ENCODE measurements at places on chromosomes 4 and X.

DNA sequence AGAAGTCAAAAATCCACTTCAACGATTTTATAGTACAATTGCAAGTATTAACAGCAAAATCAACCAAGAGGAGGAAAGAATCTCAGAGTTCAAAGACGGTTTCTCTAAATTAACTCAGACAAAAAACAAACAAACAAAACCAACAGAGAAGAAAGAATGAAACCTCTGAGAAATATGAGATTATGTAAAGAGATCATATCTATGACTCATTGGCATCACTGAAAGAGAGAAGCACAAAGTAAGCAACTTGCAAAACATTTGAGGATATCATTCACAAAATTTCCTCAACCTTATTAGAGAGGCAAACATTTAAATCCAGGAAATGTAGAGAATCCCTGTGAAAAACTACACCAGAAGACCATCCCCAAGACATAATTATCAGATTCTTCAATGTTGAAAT lies 370.4 kb downstream of the INPP4B start:
- no peak for DNase-seq

- no peak for DNase-seq
Measured at GRCh38 chr4:100170986-100171385, 19.3 kb downstream of the DDIT4L start.

DNA sequence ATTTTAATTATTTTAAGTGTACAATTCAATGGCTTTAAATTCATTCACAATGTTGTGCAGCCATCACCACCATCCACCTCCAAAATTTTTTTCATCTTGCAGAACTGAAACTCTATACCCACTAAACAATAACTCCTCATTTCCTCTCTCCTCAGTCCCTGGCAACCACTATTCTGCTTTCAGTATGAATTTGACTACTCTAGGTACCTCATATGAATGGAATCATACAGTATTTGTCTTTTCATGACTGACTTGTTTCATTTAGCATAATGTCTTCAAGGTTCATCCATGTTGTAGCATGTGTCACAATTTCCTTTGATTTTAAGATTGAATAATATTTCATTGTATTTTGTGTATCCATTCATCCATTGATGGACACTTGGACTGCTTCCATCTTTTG lies 46.9 kb downstream of the KIF4A start:
- DNase-seq: no peak

- DNase-seq: no peak
Measured at GRCh38 chr4:70948665-70949260, 44.7 kb upstream of the DCK start.

DNA sequence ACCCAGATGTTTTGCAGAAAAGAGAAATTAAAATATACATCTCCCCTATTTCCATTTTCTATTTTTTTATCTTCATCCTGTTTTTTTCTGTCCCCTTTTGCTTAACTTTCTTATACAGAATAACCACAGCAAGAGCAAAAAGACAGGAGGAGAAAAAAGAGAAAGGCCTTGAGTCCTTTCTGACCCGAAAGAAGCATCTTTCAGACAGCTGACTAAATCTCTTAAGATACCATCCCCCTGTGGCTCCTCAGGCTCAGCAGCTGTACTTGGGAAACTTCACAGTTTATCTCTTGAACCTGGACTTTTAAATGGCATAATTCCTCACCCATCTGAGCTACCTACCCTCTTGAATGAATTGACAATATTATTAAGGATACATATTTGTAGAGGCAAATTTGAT lies 100.2 kb downstream of the FIP1L1 start:
- DNase-seq: no peak

GRCh38 chrX:14508025-14508690 lies 21.2 kb upstream of the GLRA2 start:
- no peak for DNase-seq

DNA sequence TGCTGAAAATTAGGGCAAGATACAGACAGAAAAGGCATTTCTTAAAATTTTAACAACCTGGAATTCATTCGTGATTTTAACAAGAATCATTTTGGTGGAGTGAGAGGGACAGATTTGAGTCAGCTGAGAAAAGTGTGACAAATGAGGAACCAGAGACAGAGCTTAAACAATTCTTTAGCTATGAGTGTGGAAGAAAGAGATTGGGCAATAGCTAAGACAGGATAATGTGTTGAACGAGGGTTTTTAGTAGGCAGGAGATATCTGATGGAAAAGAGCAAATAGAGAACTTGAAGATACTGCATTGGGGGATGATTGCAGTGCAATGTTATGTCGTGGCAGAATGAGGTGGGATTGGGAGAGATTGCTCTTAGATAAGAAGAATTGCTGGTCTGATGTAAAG lies 164.2 kb upstream of the SPRY1 start:
- no peak for DNase-seq

- DNase-seq: no peak
Measured at GRCh38 chr4:117941611-117942010, 92.7 kb upstream of the NDST3 start.

DNA sequence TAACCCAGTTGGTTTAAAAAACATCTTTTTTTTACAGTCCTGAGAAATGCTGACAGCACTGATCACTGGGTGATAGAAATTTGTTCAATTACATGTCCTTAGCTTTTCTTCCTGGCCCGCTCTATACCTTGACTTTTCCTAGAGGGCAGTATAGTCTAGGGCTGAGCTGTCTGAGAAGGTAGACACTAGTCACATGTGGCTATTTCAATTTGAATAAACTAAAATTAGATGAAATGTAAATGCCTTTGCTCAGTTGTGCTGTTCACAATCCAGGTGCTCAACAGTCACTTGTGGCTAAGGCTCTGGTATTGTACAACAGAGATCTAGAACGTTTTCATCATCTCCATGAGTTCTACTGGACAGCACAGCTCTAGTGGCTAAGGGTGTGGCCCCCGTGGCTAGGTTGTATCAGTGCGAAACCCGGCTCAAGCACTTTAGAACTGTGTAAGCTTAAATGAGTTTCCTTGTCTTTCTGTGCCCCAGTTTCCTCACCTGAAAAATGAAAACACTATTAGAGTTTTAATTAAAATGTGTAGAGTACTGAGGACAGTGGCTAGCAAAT lies 111.6 kb upstream of the WDR17 start:
- no peak for DNase-seq

DNA sequence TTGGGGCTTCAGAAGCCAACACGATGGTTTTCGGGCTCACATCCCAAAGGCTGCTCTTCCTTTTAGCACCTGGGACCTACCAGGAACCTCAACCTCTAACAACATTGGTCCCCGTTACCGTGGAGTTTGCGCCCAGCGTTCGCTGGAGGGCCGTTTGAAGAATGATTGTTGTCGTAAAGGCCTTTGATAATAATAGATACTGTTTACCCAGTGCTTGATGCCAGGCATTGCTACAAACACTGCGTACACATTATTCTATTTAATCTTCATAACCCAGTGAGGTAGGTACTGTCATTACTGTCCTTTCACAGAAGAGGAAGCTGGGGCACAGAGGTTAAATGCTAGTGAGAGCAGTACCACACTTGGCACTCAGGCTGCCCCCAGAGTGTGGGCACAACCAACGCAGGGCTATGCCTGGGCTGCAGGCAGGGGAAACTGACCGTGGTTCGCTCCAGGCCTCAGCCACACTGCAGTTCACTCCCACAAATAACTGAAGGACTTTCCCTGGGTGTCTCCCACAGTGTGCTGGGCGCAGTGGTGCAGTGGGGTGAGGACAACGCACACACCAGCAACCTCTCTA lies 1.0 kb upstream of the ACSL1 start:
- DNase-seq: no peak

DNA sequence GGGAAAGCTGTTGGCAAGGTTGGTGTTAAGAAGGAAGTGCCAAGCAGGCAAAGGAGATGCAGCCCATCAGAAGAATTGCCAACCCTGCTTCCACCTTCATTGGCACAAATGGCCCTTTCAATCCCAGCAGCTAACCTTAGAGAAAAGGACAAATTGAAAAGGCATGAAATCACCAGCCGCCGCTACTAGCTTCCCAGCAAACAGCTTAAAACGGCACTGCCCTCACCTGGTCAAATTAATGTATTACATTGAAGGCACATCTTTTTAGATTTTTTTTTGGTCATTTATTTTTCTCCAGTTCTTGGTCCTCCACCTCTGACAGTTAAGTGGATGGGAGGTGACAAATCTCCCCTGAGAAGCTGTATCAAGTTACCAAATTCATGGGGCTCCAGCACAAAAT lies 51.0 kb upstream of the NHSL2 start:
- DNase-seq: peak; percentile 0

- DNase-seq: no peak
Measured at GRCh38 chr4:174996079-174996478, 77.9 kb downstream of the ADAM29 start.

DNA sequence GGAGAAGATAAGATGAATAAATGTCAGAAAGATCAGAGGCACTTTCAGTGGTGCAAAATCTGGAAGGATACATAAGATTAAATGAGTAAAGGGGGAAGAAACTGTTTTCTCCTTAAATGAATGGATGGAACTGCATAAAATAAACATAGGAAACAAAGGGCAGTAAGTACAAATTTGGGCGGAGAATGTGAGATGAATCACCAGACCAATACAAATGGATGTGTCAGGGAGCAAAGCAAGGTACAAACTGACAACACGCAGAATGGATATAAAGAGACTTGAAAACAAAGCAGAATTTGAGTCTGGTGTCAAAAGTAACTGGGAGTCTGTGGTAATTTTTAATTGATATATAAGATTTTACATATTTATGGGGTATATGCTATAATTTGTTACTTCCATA lies 175.3 kb upstream of the PCDH18 start:
- DNase-seq: no peak

DNA sequence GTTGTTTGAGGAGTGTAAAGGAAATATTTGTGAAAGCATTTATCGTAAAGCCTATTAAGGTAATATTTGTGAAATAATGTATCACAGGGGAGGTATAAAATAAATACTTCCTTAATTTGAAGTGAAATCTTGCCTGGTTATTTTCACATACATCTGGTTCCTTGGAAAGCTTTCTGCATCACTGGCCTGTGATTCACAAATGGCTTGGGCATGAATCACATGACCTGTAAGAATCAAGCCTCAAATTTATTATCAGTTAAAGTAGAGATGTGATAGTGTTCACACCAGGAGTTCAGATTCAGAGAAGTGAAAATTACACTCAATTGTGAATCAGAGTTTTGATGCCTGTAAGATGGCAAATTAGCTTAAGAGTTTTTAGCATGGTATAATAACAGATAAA lies 1911.4 kb downstream of the STIM2 start:
- DNase-seq: no peak

DNA sequence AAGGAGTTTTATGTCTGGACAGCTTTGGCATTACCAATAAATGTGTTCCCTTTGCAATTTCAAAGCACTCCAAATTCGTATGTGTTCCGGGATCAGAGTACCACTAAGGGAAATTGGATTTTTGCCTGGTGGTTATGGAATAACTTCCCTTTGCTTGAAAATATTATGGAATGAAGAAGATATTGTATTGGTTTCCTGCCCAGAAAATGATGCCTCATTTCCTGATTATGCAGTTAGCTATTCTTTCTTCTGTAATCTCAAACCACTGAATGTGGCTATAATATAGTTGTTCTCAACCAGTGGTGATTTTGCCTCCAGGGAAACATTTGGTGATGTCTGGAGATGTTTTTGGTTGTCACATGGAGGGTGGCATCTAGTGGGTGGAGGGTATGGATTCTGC lies 142.9 kb downstream of the PCDH7 start:
- no peak for DNase-seq

GRCh38 chrX:11913001-11913400 lies 155.0 kb downstream of the MSL3 start:
- DNase-seq: no peak

GRCh38 chrX:133857640-133858269 lies 127.6 kb downstream of the GPC3 start:
- DNase-seq: no peak

DNA sequence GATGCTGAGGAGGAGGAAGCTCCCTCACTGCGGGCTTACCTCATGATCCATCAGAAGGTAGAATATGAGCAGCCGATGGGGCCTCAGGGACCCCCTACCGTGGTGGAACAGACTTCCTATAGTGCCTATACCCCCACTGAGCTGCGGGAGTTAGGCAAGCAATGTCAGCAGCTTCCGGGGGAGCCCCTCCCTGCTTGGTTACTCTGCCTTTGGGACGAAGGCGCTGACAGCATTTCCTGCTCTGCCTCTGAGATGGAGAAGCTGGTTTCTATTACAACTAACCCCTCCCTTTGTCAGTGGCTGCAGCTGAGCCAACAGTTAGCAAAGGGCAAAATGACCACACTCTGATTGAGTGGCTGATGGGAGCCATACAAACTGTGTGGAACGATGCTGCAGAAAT lies 430.7 kb downstream of the IDS start:
- no peak for DNase-seq

GRCh38 chr4:111880116-111880515 lies 265.1 kb upstream of the FAM241A start:
- no peak for DNase-seq

- no peak for DNase-seq
Measured at GRCh38 chr4:21952549-21952948, 4.0 kb upstream of the KCNIP4 start.

DNA sequence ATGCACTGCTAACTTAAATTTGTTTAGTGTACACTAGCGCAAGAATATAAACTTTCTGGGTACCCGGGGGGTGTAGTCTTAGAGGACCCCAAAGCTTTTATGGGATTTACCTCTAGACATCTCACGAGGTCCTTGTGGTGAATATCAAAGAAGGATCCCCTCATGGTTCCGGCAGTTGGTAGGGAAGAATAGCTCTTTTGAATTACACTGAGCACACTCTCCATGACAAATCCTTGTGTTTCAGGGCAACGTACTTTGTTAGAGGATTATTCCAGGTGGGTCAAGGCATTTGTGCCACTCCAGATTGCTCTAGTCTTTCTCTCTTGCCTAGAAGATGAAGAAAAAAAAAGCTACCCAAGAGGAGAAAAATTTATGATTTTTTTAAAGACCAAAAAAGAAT lies 387.6 kb downstream of the PDHA2 start:
- DNase-seq: no peak

GRCh38 chr4:145069361-145069760 lies 28.6 kb downstream of the ANAPC10 start:
- DNase-seq: no peak

DNA sequence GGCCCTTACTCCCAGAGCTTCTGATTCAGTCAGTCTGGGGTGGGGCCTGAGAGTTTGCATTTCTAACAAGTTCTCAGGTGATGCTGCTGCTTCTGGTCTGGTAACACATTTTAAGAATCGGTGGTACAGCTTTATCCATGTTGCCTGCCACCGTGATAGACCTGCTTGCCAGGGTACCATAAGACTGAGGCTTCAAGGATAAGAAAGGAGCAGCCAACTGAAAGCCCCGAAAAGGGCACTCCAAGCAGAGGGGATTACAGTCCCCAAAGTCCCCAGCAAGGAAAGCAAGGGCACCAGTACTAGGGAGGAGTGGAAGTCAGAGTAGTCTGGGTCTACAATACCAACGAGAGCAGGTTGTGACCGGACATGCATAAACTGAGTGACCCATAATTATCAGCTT lies 49.8 kb downstream of the APOO start:
- no peak for DNase-seq

GRCh38 chr4:4477391-4477790 lies 64.5 kb downstream of the STX18 start:
- DNase-seq: no peak

GRCh38 chrX:42992199-42992943 lies 214.4 kb upstream of the PPP1R2C start:
- DNase-seq: no peak
